ENCODE measurements at places on chromosomes 2 and 18. TPM values are rescaled to one million over a fixed set of nuclear protein-coding genes. Genes with fewer than 3 reads are reported as not detected.
A peak's percentile ranks its signal among the peaks of the same experiment; 100 is the strongest.

- no peak for DNase-seq
Observed at GRCh38 chr2:8134473-8134932, 547.4 kb upstream of the ID2 start.

DNA sequence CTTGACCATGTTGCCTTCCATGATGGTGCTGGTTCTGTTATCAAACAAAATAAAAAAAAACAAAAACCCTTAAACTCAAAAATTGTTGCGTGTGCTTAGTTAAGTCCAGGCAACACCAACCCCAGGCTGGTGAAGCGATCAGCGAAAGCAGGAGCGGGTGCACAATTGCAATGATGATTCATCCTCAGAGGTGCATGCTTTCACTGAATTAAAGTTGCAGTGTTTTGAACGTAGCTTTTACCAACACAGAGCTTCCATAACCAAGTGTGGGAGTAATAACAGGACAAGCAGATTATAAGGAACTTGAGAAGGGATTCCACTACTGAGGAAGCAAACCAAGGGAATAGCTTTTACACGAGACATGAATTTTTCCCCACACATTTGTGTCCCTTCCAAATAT, 39.7 kb upstream of the RAPH1 start:
- DNase-seq = no peak

DNA sequence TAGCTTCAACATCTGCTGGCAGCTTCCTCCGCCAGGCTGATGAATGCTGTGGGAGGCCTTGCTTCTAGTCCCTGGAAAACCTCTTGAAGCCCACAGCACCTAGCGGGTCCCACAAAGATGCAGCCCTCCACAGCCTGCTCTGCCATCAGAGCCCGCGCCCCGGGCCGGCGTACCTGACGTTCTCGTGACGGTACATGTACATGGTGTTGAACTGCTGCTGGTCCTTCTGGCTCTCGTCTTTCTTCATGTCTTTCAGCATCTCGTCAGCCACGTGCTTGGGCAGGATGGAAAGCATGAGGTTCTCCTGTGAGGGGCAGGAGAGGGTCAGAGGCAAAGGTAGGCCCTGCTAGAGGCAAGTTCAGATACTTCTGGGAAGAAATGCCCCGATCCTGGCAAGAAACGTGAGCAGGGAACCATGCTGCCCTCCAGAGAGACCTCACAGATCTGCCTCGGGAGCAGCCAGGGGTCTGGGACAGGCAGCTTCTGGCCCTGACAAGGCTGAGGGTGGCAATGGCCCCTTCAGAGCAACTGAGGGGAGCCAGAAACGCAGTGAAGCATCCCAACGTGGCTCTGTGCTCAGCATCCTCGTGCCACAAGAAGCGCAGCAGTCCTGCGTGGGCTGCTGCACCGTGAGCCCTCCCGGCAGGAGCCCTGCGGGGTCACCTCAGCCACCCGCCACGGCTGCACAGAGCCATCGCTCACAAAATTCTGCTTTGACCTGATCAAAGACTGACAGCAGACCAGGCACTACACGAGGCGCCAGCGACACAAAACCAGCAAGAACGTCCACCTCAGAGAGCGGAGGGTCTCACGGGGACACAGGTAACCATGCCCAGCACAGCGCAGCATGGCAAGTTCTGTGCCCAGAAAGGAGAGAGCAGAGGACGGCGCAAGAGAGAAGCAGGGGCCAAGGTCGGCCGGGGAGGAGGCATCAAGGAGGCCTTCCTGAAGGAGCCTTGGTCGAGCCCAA, 49.1 kb downstream of the CENPO start:
- no peak for DNase-seq

GRCh38 chr2:76202866-76203265, 492.2 kb upstream of the GCFC2 start:
- DNase-seq = no peak

- peak; percentile 46 for DNase-seq
Observed at GRCh38 chr18:2985628-2986027, 27.3 kb downstream of the LPIN2 start.

GRCh38 chr2:123839326-123839725, 185.8 kb upstream of the CNTNAP5 start:
- no peak for DNase-seq

DNA sequence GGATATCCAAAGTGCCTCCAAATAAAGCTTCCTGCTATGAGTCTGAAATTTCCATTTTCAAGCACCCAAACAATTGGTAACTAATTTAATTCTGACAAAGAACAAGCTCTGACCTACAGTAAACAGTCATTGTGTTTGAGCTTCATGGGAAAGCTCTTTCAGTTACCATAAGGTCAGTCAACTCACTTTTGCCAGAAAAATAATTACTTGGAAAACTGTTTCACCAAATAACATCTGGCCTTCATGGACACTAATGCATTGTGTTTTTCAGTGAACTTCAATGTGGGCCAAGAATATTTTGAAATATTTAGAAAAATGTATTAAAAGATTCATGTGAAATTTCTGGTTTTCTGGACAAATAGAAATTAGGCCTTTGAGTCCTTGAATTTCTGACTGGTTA, 369.9 kb downstream of the GALR1 start:
- no peak for DNase-seq

- DNase-seq = no peak
Observed at GRCh38 chr2:118460425-118460824, 372.2 kb downstream of the INSIG2 start.

GRCh38 chr2:240455647-240456446, 20.4 kb downstream of the GPC1 start:
- no peak for DNase-seq

DNA sequence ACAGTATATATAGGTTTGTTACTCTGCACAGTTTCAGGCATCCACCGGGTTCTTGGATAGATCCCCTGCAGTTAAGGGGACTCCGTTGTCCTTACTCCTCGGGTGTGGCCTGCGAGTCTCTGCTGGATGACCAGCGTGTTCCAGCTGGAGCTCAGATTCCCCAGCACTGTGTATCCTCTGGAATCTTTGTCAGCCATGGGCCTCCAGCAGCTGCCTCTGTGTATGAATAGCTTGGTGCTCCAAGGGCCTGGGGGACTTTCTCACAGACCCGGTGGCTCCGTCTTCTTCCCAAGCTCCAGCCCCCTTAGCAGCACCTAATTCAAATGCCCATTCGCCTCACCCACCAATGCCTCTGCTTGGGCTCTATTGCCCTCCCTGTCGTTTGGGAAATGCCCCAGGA, 6.3 kb downstream of the ANO7 start:
- DNase-seq = no peak

DNA sequence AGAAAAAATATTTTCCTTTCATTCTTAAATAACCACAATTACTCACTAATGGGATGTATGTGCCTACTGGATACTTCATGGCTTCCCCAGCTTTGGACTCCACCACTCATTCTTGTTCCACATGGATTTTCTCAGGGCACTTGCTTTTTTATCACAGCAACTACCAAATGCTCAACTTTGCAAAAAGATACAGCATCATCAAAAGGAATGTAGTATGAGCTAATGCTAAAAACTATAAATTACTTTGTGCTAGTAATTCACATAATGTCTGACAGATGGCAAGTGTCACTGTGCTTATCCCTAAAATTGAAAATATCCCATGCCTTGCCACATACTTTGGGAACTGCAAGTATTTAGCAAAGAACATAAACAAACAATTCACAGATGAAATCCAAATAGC, 130.4 kb upstream of the ZFP36L2 start:
- DNase-seq = peak; percentile 71

GRCh38 chr2:221370857-221371211, 201.3 kb downstream of the EPHA4 start:
- no peak for DNase-seq

DNA sequence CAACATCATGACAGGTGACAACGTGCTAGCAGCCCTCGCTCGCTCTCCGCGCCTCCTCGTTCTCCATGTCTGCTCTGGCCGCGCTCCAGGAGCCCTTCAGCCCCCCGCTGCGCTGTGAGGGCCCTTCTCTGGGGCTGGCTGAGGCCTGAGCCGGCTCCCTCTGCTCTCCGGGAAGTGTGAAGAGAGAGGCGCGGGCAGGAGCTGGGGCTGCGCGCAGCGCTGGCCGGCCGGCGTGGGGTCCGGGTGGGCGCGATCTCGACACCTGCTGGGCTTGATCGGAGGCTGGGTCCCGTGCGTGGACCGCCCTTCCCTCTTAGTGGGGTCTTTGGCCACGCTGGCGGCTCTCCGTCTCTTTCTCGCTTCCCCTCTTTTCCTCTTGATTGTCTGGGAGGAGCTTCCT, 195.5 kb downstream of the ANKRD30BL start:
- no peak for DNase-seq

DNA sequence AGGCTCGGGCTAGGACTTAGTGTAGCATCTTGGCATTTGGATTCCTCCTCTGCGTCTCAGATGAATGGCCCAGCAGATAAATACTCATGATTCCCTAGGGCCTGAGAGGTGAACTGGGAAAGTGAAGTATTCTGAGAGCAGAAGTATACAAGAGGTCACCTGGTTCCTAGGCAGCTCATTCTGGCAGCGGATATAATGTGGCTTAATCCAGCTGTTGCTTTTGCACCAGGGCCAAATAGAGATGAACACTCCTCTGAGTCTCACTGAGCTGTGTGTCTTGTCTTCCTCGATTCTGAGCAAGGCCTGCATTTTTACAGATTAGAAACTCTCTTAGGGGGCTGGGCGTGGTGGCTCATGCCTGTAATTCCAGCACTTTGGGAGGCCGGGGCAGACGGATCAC, 196.1 kb downstream of the SLC4A3 start:
- DNase-seq = no peak

DNA sequence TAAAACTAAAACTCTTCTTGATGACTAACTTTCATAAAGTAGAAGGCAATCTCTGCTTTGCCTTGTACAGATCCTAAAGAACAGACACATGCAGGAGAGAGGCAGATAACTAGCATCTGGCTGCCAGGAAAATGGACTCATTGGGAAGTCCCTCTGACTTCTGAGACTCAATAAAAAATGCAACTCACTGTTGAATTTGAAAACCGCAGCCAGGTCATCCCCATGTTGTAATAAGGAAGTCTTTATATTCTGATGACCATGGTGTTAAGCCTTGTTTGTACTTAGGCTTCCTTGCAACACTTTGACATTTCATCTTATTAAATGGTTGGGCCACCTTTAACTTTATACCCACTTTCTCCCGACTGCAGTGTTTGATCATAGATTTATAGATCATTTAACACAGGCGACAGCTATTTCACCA, 375.1 kb upstream of the KCNH7 start:
- peak; percentile 31 for DNase-seq

DNA sequence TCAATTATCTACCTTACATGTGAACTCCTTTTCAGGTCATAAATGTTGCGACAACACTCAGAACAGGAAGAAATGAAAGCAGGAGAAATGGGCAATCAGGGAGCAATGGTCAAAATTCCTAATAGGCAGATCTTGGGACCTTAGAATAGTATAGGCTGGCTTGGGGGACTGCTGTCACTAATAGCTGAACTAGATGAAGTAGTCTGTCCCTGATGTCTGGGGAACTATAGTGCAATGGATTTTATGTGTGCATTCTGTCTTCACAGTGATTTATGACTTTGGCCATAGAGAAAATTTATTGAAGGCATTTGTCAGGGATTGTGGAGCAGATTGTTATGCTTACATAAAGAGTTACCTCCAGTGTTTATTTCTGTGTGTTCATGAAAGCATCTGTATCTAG, 6.1 kb upstream of the DPP10 start:
- no peak for DNase-seq

DNA sequence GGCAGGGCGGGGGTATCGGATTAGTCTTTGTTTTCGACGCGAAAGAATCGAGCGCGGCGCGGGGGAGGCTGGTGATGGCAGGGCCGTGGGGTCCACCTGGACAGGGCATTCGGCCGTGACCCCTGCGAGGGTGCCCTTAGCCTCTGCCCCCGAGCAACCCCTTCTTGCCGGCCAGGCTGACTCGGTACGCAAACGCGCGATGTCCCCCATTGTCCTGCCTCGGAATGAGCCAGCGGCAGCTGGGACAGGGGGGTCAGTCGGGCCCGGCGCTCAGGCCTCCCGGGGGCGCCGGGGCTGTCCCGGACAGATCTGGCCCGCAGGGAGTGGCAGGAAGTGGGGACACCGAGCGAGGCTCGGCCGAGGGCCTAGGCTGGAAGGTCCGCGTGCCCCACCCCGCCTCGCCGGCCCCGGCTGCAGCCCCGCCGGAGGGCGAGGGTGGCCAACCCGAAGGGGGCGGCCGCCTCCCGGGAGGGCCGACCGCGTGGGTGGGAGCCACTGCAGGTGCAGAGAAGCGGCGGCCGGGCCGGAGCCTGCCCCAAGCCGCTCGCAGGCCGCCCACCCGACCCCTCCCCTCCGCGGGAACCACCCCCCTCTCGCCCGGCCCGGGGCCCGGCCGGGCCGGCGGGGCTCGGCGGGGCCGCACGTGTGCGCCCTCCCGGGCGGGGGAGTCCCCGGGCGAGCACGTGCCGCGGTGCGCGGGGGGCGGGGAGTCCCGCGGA, at the start of gene TET3:
TSS of gene TET3 (plus strand) at position 708 of the 719 bp plus-strand sequence. CDS start 1,494 bp downstream, outside the sequence.
- no peak for DNase-seq

DNA sequence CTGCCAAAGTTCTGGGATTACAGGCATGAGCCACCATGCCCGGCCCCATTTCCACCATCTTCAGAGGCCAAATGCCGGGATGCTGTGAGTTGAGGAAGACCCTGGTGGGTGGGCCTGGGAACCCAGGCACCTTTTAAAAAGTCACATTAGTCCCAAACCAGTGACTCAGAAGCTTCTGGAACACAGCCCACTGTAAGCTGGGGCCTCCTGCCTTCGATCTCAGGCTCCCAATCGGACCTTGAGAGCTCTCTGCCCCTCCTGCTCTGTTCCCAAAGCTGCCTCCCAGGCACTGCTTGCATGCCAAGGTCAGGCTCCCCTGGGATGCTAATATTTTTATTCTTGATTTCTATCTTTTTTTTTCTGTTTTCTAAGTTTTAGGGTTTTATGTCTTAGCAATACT, 4.2 kb downstream of the ADCY3 start:
- DNase-seq = no peak

DNA sequence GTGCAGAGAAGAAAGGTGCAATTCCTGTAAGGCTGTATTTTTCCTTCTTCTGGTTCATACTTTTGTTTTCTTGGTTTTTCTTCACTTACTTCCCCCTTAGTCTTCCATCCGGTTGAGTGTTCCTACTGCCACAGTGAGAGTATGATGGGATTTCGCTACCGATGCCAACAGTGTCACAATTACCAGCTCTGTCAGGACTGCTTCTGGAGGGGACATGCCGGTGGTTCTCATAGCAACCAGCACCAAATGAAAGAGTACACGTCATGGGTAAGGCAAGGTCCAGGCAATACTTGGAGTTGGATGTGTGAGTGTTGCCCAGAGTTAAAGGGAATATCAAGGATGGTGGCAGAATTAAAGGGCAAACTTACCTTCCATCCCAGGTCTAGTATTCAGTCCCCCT, 108.0 kb downstream of the DTNA start:
- DNase-seq = no peak

DNA sequence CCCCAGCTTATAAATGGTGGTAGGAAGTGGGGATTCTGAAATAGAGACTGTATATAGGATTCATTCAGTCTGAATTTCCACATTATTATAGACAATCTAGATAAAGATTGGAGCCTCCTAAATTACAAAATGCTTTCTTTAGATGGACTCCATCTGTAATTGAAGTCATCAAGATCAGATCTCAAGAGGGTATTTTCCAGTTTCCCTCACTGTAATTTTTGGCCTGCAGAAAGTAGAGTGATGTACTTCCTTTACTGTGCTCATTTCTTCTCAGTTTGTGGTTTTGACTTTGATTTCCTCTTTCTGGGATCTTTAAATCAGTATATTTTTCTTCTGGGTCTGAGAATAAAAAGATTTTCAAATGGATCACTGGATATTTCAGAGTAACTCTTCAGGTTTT, 7.2 kb downstream of the BABAM2 start:
- no peak for DNase-seq

ELOA2 gene
- not detected for total RNA-seq

TMEM37 gene
- total RNA-seq = 3.3 TPM

SFT2D3 gene
- 2.9 TPM for total RNA-seq

CHRND gene
- total RNA-seq = not detected

SLC5A6 gene
- 54.0 TPM for total RNA-seq

All from astrocyte (in vitro differentiated cells and primary cell).